CD8-positive, alpha-beta T cell (primary cell): ENCODE measurements at places on chromosomes 4 and X. TPM values are rescaled to one million over a fixed set of nuclear protein-coding genes. Genes with fewer than 3 reads are reported as not detected.

Gene RAP2C
- total RNA-seq, result 61.0 TPM

Gene MAGEA1
- total RNA-seq, result not detected

Gene MAGEC2
- not detected for total RNA-seq

Gene GLOD5
- not detected for total RNA-seq
